ENCODE measurements at places on chromosomes 11 and 22.
A peak's percentile ranks its signal among the peaks of the same experiment; 100 is the strongest.

DNA sequence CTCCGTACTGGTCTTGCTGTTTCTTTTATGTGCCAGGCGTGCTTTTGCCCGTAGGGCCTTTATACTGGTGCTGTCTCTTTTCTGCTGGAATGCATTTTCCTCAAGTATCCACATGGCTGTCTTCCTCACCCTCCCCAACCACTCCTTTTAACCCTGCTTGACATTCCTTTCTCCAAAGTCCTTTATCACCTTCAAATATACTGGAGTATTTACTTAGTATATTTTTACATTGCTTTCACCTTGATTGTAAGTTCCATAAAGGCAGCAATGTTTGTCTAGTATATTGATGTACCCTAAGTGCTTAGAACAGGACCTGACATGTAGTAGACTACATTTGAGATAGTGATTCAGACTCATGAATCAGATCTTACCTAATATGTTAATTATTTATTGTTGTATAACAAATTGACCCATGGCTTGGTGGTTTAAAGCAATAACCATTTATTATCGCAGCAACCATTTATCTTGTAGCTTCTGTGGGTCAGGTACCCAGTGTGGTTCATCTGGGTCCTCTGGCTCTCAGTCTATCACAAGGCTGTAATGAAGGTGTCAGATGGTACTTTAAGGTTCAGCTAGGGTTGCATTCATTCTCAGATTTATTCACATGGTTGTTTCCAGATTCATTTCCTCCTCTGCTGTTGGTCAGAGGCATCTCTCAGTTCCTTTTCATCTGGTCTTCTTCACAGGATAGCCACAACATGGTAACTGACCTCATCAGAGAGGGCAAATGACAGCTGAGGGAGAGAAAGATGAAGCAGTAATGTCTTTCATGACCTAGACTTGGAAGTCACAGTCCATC is 34.2 kb downstream of the DDX10 start:
- DNase-seq: no peak
- H3K27ac ChIP-seq: no peak overlapping the region
- peaks cover 8% of the 10 kb centered on the region for H3K36me3 ChIP-seq
- H3K4me3 ChIP-seq: no peak overlapping the region
- H3K4me1 ChIP-seq: no peaks in the 10 kb centered on the region

- no peak for DNase-seq
- H3K27me3 ChIP-seq: no peaks in the 10 kb centered on the region
- H3K4me1 ChIP-seq: no peaks in the 10 kb centered on the region
These were observed 8.6 kb upstream of the UPB1 start for GRCh38 chr22:24486501-24486921.

DNA sequence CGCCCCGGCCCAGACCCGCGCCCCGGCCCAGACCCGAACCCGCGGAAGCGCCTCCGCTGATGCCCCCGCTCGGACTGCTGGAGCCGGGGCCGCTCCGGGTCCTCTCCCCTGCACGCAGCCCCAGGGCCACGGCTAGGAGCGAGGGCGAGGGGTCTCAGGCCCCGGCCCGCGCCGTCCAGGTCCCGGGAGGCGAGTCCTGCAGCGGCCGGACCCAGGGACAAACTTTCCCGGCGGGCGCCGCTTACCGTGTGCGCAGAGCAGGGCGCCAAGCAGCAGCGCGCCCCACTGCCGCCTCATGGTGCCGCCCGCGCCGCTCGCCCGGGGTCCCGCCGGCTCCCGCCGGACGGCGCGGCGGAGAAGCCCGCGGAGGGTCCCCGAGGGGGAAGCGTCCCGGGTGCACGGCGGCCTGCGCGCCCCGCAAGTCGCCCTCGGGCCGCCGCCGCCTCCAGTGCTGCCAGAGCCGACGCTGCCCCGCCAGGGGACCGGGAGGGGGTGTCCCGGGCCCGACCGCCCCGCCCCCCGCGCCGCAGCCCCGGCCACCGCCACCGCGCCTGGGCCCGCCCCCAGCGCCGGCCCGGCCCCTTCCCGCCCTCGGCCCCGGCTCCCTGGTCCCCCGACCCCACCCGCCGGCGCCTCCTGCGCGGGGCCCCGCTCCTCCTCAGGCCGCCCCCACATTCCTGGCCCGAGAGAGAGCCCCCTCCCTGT is at the start of gene LRP4:
TSS of gene LRP4 (minus strand) at position 468 of the 705 bp plus-strand sequence. CDS start at position 297, 171 bp downstream.
- peak within 1 kb of the TSS; percentile 34 for H3K27ac ChIP-seq
- H3K4me3 ChIP-seq: peak within 1 kb of the TSS; percentile 78
- H3K36me3 ChIP-seq: no peaks in the 10 kb centered on the region
- no peaks in the 10 kb centered on the region for H3K27me3 ChIP-seq

DNA sequence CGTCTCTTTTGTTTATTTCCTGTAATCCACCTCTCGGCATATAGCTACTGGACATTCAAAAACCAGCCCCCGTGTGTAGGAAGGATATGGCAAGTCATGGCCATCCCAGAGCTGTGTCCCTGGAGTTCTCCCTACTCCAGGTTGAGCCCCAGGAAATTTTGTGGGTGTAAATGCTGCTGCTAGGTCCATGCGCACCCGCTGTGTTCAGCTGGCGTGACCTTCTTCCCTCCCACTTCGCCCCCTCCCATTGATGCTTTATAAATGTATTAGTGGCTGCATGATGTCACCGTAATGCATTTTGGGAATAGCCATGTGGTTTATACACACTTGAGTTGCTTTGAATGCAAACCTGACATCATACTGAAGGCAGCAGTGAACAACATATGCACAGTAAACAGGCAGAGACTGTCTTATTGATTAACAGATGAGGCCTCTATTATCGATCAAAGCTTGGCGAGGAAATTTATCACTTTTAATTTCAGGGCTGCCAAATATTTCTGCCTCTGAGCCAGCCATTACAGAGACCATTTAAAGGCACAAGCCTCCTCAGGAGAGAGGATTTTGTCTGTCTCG is 113.6 kb upstream of the NNMT start:
- peak overlapping the region; percentile 86 for H3K27ac ChIP-seq
- H3K4me1 ChIP-seq: peaks cover 78% of the 10 kb centered on the region
- H3K36me3 ChIP-seq: peaks cover 30% of the 10 kb centered on the region
- no peaks in the 10 kb centered on the region for H3K27me3 ChIP-seq
- DNase-seq: no peak
